ENCODE measurements at places on chromosomes 6 and 20.

DNA sequence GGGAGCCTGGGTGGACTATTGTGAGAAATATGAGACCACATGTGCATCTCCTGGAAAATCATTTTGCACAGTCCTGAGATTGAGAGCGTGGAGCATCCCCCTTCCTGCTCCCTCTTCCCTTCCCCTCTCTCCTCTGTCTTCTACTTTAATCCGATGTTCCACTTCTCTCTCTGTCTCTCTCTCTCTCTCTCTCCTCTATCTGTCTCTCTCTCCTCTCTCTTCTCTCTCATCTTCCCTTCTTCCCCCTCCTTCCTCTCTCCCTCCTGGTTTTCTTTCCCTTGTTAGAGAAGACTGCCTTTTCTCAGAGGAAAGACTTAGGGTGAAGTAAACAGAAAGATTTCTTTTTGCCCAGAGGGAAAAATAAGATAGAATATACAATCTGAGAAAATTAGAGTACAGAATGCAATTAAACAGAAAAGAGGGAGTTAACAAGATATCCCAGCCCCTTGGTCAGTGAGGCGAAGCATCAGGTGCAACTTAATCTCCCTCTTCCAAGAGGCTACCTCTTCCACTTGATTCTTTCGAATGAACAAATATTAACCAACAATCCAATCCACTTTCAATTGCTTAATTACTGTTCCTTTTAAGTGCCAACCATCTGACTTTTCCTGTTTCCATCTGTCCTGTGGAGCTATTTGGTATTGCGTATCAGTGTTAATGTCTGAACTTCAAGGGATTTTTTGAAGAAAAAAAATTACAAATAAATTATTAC lies 14.6 kb downstream of the KHDC1 start:
- DNase-seq = no peak

- no peak for DNase-seq
Measured at GRCh38 chr6:117270055-117270842, 4.9 kb downstream of the VGLL2 start.

DNA sequence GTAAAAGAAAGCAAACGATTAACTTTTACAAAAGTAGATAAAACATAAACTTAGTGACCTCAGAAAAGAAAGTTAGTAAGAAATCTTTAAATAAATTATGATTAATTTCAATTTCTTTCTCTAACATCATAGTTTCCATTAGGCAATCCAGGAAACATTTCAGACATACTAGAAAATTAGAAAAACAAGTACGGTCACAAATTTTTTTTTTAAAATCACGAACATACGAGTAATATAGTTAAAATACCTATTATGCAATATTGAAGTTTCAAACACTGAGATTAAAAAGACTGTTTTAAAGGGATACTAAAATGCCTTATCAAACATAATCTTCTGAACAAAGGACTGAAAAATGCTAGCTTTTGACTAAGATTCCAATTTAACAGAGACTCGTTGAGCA lies 26.2 kb downstream of the NOL7 start:
- peak; percentile 59 for DNase-seq

- no peak for DNase-seq
Measured at GRCh38 chr6:150036081-150036480, 10.7 kb upstream of the RAET1L start.

DNA sequence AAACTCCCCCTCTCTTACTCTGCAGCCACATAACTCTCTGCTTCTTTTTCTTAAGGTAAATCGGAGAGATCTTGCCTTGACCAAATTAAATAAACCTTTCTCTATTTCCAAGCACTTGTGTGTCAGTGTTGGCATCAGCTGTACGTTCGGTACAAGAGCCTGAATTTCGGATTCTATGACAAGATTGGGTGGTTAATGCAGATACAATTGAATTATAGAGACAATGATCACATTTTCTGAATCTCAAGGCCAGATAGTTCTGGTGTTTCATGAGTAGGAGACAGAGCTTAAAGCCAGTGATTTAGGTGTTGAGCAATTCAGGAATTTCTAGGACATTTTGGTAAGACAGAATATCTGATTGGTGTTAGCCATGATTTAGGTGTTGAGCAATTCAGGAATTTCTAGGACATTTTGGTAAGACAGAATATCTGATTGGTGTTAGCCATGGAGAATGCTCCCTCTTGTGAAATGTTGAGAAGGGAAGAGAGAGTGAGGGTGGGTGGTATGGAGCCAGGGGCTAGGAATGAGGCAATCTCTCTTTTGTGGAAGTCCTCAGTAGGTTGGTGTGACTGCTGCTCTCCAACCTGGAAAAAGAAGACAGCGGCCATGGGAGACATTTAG lies 5.1 kb downstream of the SPINT3 start:
- DNase-seq = no peak

GRCh38 chr20:13865791-13866351 lies 81.0 kb downstream of the NDUFAF5 start:
- no peak for DNase-seq

GRCh38 chr6:158068156-158068892 lies 86.7 kb downstream of the SYNJ2 start:
- DNase-seq = no peak

DNA sequence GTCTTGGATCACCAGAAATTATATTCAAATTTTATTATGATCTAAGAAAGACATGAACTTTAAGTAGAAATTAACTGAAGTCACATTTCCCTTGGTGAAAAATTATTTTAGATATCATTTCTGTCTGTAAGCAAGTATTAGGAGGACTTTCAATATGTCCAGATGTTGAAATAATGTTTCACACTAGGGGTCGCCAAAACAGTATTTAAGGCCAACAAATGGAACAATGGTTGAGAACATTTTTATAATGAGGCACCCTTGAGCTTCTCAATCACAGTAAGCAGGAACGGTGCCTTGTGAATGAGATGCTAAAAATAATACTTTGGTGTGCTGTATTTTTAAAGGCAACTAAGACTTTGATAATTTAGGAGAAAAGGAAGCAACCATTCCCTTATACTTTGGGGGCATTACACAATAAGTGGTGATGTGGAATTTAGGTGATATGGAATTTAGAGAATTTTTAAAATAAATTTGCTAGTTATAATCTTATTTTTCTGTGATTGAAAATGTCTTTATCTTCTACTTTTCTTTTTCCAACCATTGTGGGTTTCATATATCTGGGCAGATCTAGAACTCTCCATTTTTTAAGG lies 9.6 kb upstream of the SF3B5 start:
- peak; percentile 87 for DNase-seq

DNA sequence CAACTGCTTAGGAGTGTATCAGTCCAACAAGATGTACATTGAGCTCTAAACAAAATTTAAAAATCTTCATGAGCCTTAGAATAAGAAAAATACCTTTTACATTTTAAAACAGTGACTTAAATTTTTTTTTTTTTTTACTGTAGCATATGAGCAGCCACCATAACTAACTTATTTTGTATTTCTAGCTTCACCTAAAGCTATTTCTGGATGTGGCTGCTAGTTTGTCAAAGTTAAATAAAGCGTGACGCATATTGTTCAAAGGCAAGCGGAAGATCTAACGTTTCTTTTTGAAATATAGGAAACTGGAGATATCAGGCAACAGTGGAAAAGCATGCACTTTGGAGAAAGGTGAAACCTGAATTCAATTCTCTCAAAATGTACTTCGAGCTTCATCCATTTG lies 3.3 kb upstream of the IL22RA2 start:
- no peak for DNase-seq

DNA sequence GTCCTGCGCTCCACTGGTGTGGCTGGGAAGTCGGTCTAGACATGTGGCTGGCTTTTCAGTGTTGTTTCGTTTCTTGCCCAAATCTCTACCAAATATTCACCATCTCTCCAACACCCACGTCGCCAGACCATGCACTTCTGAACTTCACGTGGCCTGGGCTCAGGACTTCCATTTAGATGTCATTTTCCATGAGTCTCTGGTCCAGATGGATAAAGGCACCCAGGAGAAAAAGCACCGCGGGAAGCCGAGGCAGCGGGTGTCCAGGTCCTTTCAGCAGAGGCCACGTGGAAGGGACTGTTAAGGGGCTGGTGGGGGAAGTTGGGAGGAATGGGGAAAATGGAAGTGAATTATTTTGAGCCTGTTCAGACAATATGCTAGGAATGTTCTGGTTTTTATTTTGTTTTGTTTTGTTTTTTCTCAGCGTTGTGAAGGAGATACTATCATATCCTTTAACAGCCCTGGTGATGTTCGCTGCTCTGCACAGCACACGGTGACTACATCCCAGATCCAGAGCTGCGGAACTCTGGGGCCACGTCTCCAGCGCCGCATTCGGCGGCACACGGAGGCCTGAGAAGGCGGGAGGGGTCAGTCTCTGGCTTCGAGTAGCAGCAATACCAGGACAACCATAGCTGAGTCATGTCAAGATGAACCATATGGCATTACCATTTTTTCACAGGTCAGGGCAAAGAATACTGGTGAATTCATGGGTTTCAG lies 230.3 kb downstream of the THBS2 start:
- no peak for DNase-seq

GRCh38 chr20:36343641-36344040 lies 37.5 kb downstream of the DLGAP4 start:
- no peak for DNase-seq

DNA sequence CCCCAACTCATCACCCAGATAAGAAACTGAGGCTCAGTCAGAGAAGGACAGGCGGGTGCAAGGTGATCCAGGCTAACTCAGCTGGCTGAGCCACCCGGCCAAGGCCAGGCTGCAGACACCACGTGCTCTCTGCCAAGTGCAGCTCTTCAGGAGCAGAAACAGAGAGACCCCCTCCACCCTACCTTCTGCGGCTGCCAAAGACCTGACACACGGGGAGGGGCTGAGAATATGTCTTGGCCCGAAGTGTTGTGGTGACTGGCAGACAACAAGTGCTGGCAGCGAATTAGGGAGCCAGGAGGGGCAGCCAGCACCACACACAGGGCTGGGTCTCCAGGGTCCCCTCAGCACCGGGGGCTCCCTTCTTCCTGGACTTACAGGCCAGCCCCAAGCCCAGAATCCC lies 22.5 kb downstream of the PREX1 start:
- DNase-seq = no peak

DNA sequence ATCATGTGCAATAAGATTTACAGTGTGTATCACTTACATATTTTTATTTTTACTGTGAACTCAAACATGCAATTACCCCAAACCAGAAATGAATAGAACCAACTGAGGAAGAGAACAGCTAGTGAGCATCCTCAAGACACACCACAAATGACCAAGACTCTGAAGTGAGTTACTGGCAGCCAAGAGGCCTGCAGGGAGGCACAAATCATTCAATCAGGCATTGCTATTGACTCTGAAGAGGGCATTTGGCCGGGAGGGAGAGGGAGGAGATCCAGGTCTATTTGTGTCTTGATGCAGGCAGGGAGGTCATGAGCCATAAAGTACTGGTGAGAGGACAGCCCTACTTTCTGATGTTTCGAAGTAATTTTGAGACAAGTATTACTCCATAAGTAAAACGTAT lies 257.7 kb downstream of the BCKDHB start:
- DNase-seq = no peak

- no peak for DNase-seq
Measured at GRCh38 chr6:36929607-36930006, 24.9 kb upstream of the PI16 start.

DNA sequence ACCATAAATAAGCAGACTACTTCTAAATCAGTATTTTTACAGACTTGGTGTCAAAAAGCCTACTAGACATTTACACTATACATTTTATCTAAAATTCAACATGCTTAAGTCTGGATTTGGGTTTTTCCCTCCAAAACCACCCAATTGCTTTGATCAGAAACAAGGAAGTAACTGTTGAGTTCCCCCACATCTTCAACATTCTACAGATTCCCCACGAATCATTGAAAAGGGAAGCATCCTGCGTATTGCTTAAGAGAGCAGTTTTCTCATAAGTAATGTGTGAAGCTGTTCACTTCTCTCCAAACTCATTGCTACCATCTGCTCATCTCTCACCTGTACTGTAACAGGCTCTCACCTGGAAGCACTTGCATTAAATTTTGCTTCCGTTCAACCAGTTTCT lies 36.4 kb upstream of the RNF144B start:
- no peak for DNase-seq

GRCh38 chr6:144285548-144285797 lies 338 bp downstream of the UTRN start:
- DNase-seq = no peak

DNA sequence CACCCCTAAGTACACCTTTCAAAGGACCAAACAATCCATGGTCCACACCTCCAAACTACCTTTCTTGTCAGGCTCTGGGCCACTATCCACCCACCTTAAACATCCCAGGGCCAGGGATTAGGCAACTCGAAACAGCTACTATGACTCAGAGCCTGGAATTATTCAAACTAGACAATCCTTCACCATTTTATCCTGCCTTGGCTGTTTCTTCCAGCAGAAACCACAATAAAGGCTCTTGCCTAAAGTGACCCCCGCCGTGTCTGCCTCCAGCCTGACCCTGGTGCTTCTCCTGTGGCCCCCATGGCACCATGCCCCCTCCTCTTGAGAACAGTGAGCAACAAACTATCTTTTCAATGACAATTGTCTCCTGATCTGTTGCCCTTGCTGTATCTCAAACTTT lies 195.5 kb downstream of the EPM2A start:
- no peak for DNase-seq

DNA sequence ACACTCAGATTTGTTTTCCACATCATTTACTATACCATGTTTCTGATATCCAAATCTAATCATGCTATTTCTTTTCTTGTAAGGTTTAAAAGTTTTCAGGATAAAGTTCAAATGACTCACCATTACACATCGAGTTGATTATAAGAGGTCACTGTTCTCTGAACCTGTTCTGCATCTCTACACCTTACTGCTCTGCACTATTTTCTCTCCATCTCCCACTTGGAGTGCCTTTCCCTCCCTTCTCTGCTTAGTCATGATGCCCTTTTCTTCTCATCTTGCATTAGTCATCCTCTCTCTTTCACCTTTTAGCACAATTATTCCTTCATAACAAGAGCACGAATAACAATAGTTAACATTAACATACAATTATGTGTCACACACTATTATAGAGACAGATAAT lies 37.5 kb upstream of the FUT9 start:
- no peak for DNase-seq

DNA sequence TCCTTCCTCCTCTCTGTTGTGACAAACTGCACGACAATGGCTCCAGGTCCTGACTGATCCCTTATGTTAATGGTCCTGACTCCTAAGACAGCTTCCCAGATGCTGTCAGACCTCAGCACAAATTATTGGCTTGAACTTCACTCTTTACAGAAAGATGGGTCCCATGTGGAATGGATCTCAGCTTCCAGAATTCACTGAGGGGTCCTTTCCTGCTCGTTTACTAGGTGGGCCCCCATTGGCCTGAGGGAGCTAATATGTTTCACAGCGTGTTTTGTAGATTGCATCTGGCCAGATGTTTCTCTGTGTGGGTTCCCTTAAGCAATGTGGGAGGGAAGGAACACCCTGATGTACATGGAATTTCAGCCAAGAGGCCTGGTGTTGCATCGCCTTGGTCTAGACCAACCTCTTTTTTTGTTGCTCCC lies 826.6 kb downstream of the MAFB start:
- DNase-seq = no peak

- no peak for DNase-seq
Measured at GRCh38 chr6:33717934-33718455, 6.5 kb upstream of the UQCC2 start.

All from lung microvascular endothelial cell (primary cell).